Nephron progenitor cell (in vitro differentiated cells): ENCODE measurements at places on chromosomes 16 and 17.

GRCh38 chr16:12113523-12114345 is 137.2 kb downstream of the SNX29 start:
- DNase-seq, result peak; percentile 55
- H3K36me3 ChIP-seq, result peaks cover 11% of the 10 kb centered on the region
- peaks cover 16% of the 10 kb centered on the region for H3K27me3 ChIP-seq
- no peak overlapping the region for H3K4me3 ChIP-seq
- no peak overlapping the region for H3K27ac ChIP-seq
- H3K4me1 ChIP-seq, result peaks cover 56% of the 10 kb centered on the region

DNA sequence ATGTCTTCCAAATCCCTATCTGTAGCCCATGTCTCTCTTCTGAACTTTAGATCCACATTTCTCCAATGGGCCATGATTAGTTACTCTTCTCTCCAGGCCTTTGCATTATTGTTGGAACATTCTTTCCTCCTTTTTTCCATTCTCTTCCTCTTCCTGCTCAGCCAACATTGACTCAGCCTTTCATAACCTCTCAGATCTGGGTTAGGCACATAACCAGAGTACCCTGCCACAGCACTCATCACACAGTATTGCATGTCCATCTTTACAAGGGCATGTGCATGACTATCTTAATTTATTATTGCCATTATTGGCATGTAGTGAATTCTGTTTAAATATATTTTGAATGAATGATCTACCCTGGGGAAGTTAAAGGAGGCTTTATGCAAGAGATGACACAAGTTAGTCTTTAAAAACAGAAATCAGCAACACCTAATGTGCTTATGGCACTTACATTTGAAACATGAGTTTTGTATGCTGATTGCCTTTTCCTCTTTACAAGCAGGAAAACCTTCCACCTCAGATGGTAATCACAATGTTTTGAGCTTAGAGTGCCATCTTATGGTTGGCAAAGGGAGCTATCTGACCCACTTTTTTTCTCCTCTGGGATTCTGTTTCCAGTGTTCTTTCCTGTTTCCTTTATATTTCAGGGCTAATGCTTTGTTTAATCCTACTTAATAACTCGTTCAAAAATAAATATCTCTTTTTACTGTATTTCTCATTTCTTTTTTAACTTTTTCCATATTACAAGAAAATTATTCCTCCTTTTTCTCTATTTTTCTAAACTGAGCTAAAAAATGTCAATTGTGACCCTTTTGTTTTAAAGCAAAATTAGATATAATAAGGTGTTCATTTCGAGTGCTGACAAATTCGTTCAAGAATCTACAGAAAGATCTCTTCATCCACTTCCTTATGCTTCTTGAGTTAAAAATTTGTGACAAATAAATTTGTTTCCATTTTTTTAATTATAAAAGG is 151.0 kb upstream of the RBL2 start:
- no peaks in the 10 kb centered on the region for H3K27me3 ChIP-seq
- DNase-seq, result no peak
- H3K4me1 ChIP-seq, result no peaks in the 10 kb centered on the region

DNA sequence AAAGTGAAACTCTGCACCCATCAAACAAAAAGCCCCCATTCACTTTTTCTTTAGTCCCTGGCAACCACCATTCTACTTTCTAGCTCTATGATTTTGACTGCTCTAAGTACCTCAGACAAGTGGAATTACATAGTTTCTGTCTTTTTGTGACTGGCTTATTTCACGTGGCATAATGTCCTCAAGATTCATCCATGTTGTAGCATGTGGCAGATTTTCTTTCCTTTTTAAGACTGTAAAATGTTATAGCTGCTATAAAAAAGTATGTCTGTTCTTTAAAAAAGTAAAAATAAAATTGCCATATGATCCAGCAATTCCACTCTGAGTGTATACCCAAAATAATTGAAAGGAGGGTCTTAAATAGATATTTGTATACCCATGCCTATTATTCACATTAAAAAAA is 429.7 kb downstream of the CDH8 start:
- H3K27ac ChIP-seq, result no peak overlapping the region
- no peaks in the 10 kb centered on the region for H3K36me3 ChIP-seq
- H3K4me1 ChIP-seq, result no peaks in the 10 kb centered on the region
- peaks cover 10% of the 10 kb centered on the region for H3K27me3 ChIP-seq
- no peak for DNase-seq

DNA sequence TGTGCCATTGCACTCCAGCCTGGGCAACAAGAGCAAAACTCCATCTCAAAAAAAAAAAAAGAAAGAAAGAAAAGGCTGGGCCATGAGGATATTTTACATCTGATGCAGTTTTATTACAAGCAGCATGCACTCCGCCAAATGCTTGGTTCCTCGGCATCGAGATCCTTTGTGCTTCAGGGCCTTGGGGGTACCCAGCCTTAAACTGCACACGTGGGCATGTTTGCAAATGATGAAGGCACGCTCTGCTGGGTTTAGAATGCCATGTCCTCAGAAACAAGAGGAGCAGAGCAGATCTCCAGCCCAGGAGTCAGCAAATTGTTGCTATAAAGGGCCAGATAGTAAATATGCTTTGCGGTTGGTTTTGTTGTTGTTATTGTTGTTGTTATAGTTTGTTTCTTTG is 153.2 kb downstream of the KATNIP start:
- H3K4me3 ChIP-seq, result no peak overlapping the region
- peaks cover 39% of the 10 kb centered on the region for H3K4me1 ChIP-seq
- H3K36me3 ChIP-seq, result peaks cover 11% of the 10 kb centered on the region
- peaks cover 7% of the 10 kb centered on the region for H3K27me3 ChIP-seq

- peaks cover 30% of the 10 kb centered on the region for H3K27me3 ChIP-seq
- no peak overlapping the region for H3K27ac ChIP-seq
- peak; percentile 92 for DNase-seq
- H3K4me1 ChIP-seq, result no peaks in the 10 kb centered on the region
Measured at GRCh38 chr17:10327640-10328039, 45.2 kb downstream of the MYH13 start.

GRCh38 chr16:2846511-2847310 is 11.3 kb downstream of the PRSS22 start:
- DNase-seq, result no peak
- no peaks in the 10 kb centered on the region for H3K4me1 ChIP-seq
- H3K4me3 ChIP-seq, result peak overlapping the region; percentile 1
- no peak overlapping the region for H3K27ac ChIP-seq

- DNase-seq, result no peak
- no peak overlapping the region for H3K4me3 ChIP-seq
- H3K4me1 ChIP-seq, result peaks cover 81% of the 10 kb centered on the region
- H3K27me3 ChIP-seq, result peaks cover 26% of the 10 kb centered on the region
Measured at GRCh38 chr17:79784353-79785016, 6.5 kb downstream of the CBX2 start.

DNA sequence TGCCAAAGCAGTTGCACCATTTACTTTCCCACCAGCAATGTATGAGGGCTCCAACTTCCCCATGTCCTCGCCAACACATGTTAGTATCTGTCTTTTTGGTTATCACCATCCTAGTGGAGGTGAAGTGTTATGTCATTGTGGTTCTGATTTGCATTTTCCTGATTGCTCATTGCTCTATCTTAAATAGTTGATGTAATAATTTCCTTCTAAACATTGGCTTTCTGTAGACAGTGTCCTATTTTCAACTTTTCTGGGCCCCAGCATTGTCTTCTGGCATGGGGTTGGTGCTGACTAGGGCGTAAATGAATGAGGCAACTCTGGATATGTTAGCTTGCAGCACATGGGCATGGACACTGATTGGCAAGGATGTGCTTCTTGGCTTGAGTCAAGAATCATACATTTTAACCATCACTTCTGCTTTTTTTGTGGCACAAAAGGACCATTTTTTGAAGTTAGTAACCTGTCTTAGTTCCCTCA is 25.1 kb downstream of the PLCG2 start:
- H3K27ac ChIP-seq, result no peak overlapping the region
- no peak overlapping the region for H3K4me3 ChIP-seq
- DNase-seq, result no peak

DNA sequence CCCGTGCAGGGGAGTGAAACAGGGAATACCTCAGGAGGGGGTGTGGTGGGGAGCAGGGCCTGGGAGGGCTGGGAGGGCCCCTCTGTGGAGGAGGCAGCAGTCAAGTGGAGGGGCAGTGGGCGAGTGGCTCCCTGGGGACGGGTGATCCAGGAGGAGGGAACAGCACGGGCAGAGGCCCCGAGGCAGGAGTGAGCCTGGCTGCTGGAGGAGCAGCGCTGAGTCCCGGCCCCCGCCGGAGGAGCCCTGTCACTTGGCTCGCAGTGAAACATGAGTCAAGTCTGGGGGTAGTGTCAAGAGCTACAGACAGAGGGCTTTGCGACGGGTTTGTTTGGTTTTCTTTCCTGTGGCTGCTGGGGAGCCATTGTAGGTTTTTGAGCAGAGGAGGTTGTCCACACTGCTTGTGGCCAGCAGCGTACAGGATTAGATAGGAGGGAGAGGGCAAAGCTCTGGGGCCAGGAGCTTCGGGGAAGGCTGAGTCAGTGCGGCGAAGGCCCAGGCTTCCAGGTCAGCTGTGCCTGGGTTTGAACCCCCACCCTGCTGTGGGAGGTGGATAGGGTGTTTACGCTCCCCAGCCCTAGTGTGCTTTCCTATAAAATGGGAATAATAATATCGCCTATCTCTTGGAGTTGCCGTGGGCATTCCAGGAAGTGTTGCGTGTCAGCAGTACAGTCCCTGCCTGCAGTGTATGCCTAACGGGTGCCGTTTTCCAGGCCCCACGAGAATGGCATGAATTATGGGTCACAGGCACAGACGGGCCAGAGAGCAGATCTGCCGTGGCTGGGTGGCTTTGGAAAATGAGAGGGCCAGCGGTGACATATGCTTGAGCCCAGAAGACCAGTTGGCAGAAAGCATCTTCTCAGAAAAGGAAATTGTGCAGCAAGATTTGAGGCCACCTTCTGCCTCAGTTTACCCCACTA is 115.9 kb upstream of the CIBAR2 start:
- H3K36me3 ChIP-seq, result no peaks in the 10 kb centered on the region
- peak overlapping the region; percentile 67 for H3K4me3 ChIP-seq
- peak; percentile 69 for DNase-seq

GRCh38 chr16:89094252-89094879 is 714 bp downstream of the ACSF3 start:
- H3K4me1 ChIP-seq, result peaks cover 50% of the 10 kb centered on the region
- peaks cover 52% of the 10 kb centered on the region for H3K27me3 ChIP-seq
- peaks cover 1% of the 10 kb centered on the region for H3K36me3 ChIP-seq

- no peak overlapping the region for H3K4me3 ChIP-seq
- peaks cover 8% of the 10 kb centered on the region for H3K27me3 ChIP-seq
- H3K36me3 ChIP-seq, result no peaks in the 10 kb centered on the region
- peak overlapping the region; percentile 97 for H3K27ac ChIP-seq
Measured at GRCh38 chr17:50218771-50219315, 17.4 kb upstream of the COL1A1 start.

- H3K27ac ChIP-seq, result peak overlapping the region; percentile 98
- peak; percentile 74 for DNase-seq
- no peaks in the 10 kb centered on the region for H3K27me3 ChIP-seq
- H3K4me3 ChIP-seq, result peak overlapping the region; percentile 64
- H3K36me3 ChIP-seq, result peaks cover 20% of the 10 kb centered on the region
Measured at GRCh38 chr17:17810084-17810894, 26.5 kb downstream of the SREBF1 start.

GRCh38 chr17:48240562-48241130 is 133.1 kb downstream of the SNX11 start:
- peak overlapping the region; percentile 70 for H3K4me3 ChIP-seq
- DNase-seq, result no peak
- no peaks in the 10 kb centered on the region for H3K27me3 ChIP-seq
- peak overlapping the region; percentile 99 for H3K27ac ChIP-seq

DNA sequence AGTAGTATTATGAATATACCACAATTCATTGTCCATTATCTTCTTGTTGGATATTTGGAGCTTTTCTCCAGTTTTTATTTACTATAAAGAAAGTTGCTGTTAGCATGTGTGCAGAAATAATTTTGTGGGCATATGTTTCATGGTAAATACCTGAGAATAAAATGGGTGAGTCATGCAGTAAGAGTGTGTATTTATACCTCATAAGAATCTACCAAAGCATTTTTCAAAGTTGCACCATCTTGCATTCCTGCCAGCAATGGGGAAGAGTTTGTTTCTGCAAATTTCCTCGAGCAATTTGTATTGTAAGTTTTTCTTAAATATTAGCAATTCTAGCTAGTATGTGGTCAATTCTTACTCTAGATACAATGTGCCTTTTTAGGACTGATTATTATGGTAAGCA is 7.9 kb upstream of the MON1B start:
- H3K27ac ChIP-seq, result no peak overlapping the region
- no peaks in the 10 kb centered on the region for H3K36me3 ChIP-seq
- no peaks in the 10 kb centered on the region for H3K4me1 ChIP-seq
- no peak overlapping the region for H3K4me3 ChIP-seq
- peaks cover 19% of the 10 kb centered on the region for H3K27me3 ChIP-seq

DNA sequence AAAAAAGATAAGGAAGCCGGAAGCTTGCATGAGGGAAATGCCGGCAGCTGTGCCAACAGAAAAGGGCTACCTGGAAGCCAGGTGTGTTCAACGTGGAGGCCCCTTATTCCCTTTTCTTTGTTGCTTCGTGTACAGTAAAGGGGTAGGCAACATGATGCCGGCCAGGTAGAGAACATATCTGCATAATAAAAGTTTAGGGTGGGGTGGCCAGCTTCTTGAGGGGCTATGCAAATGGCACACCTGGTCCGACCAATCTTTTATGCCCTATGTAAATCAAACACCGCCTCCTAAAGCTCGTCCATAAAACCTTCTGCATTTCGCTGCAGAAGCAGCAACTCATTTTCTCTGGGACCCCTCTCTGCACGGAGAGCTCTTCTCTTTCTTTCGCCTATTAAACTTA is 911.6 kb downstream of the KCNJ2 start:
- no peak for DNase-seq
- no peak overlapping the region for H3K4me3 ChIP-seq
- H3K36me3 ChIP-seq, result peaks cover 10% of the 10 kb centered on the region
- peaks cover 12% of the 10 kb centered on the region for H3K4me1 ChIP-seq
- H3K27me3 ChIP-seq, result no peaks in the 10 kb centered on the region
- H3K27ac ChIP-seq, result no peak overlapping the region

DNA sequence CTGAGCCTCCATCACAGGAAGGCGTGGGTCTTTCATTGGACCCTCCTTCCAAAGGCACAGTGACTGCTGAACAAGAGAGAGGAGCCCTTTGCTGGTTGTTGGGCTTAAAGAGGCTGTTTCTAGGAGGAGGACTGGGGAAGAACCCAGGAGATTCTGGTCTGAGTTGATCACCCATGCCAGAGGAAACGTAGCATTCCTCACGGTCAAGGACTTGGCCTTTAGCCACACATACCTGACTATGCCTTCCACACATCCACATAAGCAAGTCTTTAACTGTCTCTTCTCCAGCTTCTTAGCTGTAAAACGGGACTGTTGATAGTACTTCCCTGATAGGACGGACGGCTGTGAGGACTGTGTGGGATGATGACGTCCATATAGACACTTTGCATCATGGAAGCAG is 149.8 kb upstream of the IRX3 start:
- no peak for DNase-seq
- peaks cover 32% of the 10 kb centered on the region for H3K27me3 ChIP-seq
- peaks cover 38% of the 10 kb centered on the region for H3K4me1 ChIP-seq
- H3K27ac ChIP-seq, result no peak overlapping the region
- H3K4me3 ChIP-seq, result no peak overlapping the region

DNA sequence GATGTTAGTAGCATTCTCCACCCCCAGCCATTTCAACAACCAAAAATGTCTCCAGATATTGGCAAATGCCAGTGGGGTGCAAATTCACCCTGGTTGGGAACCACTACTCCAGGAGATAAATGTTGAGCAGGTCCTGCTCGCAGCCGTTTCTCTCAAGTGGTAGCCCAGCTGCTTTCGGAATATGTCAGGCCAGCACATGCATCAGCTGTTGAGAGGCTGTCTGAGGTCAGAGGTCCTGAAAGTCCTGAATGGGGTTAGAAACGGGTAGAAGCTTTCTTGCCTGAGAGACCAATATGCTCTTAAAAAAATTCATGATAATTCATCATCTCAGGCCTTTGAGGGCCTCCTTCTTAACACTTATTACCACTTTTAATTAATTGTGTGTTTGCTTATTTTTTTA is 31.0 kb downstream of the TEKT5 start:
- no peaks in the 10 kb centered on the region for H3K4me1 ChIP-seq
- no peak overlapping the region for H3K4me3 ChIP-seq
- H3K27ac ChIP-seq, result no peak overlapping the region
- no peaks in the 10 kb centered on the region for H3K27me3 ChIP-seq
- no peak for DNase-seq
- no peaks in the 10 kb centered on the region for H3K36me3 ChIP-seq
